ENCODE measurements at places on chromosomes 4 and X.

GRCh38 chr4:79913581-79913980, 159.4 kb downstream of the ANTXR2 start:
- DNase-seq, result no peak

- no peak for DNase-seq
Observed at GRCh38 chr4:150579551-150580234, 2.3 kb upstream of the MAB21L2 start.

DNA sequence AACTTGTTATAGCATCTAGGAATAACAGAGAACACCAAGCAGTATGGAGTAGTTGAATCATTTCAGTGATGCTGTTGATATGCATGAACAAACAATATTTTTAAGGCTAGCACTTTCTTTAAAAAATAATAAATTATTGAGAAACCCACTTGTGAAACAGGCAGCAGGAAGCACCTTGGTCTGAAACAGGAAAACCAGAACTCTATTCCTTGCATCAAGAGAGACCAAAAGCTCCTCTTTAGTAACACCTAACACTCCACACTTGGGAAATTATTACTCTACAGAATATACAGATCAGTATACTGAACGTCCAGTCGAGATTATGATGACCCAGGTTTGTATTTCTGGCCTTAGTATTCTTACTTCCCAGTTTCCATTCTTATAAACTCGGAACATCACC, 129.0 kb downstream of the ARAP2 start:
- DNase-seq, result no peak

DNA sequence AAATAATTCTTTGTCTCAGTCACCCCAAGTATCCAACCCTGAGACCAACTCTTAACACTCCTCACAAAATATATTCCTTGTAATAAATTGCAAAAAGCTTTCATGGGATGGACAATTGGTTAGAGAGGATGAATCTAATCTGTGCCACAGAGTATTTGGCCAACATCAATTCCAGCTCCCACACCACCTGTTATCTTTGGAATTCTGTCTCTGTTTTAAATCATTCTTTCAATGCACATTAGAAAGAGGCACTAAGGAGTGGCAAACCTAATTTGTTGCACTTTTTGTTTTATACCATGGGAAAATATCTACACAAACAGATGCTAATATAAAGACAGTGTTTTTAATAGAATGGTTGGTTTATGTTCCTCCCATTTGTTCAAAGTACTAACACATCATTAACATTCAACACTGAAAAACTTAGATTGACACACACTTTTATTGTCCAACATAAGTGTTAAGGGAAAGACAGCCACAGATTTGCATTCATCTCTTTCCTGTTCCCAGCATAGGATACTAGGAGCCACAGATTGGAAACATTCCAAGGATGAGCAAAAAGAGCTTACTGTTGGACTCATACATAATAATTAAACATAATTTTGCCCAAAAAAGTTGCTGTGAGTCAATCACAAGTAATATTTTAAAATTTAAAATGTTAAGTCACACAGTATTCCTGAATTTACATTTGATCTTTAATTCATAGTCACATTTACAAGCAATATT, 116.4 kb downstream of the PPA2 start:
- no peak for DNase-seq

DNA sequence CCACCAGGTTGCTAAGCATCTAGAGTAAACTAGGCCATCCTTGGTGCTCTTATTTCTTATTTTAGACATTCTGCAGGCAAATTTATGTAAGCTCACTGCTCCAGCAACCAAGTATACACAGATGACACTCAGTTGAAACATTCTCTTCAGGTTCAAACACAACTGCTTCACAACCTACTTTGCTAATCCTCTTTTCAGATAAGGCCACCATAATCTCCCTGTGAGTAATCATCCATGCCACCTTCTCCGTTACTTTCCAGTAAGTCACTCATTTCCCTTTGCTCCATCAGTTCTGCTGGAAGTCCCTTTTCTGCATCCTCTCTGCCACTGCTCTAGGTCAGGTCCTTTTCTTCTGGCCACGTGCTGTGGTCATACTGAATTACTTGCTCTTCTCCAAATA, 120.2 kb upstream of the WDFY3 start:
- DNase-seq, result no peak

DNA sequence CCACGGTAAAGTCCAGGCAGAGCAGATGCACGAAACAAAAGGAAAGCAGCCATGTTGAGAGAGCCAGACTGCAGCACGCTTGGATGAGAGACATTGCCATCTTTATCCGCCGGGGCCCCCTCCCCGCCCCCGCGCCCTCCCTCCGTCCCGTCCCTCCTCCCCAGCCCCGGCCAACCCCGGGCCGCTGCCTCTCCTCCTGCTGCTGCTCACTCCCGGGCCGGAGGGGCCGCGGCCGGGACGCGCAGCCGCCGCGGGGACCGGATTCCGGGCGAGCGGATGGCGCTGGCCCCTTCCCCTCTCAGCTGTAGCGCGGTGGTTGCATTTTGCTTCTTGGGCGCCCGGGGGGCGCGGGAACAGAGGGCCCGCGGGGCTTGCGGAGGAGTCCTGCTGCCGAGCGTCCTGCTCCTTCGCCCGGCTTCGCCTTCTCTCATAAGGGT, 542 bp downstream of the RNF150 start:
- DNase-seq, result no peak

GRCh38 chr4:4269331-4269731, 20.6 kb downstream of the LYAR start:
- no peak for DNase-seq

GRCh38 chr4:6357476-6357875, 87.8 kb downstream of the WFS1 start:
- no peak for DNase-seq

GRCh38 chr4:156298230-156298629, 344.6 kb upstream of the CTSO start:
- no peak for DNase-seq

GRCh38 chr4:174520660-174521059, 1.6 kb downstream of the HPGD start:
- no peak for DNase-seq
